Mesothelial cell of epicardium (in vitro differentiated cells): ENCODE measurements at places on chromosomes 1 and 21. TPM values are rescaled to one million over a fixed set of nuclear protein-coding genes. Genes with fewer than 3 reads are reported as not detected.
A peak's percentile ranks its signal among the peaks of the same experiment; 100 is the strongest.

MRAP gene
- total RNA-seq = not detected in 3 replicates

DNA sequence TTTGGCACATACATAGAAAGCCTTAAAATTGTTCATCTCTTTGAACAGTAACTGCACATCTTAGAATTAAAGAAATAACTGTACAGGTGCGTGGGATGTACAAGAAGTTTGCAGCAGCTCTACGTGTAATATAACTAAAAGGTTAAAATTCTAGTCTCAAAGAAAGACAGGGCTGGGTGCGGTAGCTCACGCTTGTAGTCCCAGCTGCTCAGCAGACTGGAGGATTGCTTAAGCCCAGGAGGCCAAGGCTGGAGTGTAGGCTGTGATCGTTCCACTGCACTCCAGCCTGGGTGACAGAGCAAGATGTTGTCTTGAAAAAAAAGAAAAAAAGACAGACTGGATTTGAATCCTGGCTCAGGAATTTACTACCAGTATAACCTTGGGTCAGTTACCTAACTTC is 13.4 kb downstream of the PARP1 start:
- no peak overlapping the region for H3K27ac ChIP-seq
- H3K27me3 ChIP-seq = no peaks in the 10 kb centered on the region
- DNase-seq = no peak
- no peak overlapping the region for H3K4me3 ChIP-seq
- H3K36me3 ChIP-seq = peaks cover 35% of the 10 kb centered on the region

DNA sequence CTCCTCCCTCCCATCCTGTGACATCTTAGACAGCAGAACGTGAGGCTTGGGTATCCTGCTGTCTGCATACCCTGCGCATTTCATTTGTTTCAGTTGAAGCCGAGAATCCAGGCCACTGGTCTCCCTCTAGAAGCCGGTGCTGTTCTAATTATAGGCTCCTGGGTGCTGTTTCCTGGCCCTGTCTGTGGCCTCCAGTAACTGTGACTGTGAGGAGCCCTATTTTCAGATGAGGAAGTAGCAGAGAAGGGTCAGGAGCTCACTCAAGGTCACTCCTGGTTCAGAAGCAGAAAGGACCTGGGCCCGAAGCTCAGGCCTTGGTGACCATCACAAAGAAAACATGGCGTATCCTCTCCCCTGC is 24.0 kb downstream of the COQ8A start:
- no peaks in the 10 kb centered on the region for H3K27me3 ChIP-seq
- DNase-seq = no peak
- H3K4me1 ChIP-seq = no peaks in the 10 kb centered on the region
- H3K27ac ChIP-seq = no peak overlapping the region
- peaks cover 10% of the 10 kb centered on the region for H3K36me3 ChIP-seq

SH2D5 gene
- 0.45 to 0.90 TPM (median 0.49 TPM) in 3 replicates for total RNA-seq

- H3K36me3 ChIP-seq = no peaks in the 10 kb centered on the region
- peaks cover 26% of the 10 kb centered on the region for H3K4me1 ChIP-seq
- no peak overlapping the region for H3K4me3 ChIP-seq
- peak overlapping the region; percentile 64 for H3K27ac ChIP-seq
- H3K27me3 ChIP-seq = no peaks in the 10 kb centered on the region
These were observed 901 bp upstream of the RXFP4 start for GRCh38 chr1:155940482-155940992.

GRCh38 chr1:17907999-17908398 is 152.9 kb downstream of the ACTL8 start:
- DNase-seq = no peak
- H3K4me1 ChIP-seq = no peaks in the 10 kb centered on the region
- no peaks in the 10 kb centered on the region for H3K36me3 ChIP-seq
- no peak overlapping the region for H3K4me3 ChIP-seq
- peaks cover 70% of the 10 kb centered on the region for H3K27me3 ChIP-seq

DNA sequence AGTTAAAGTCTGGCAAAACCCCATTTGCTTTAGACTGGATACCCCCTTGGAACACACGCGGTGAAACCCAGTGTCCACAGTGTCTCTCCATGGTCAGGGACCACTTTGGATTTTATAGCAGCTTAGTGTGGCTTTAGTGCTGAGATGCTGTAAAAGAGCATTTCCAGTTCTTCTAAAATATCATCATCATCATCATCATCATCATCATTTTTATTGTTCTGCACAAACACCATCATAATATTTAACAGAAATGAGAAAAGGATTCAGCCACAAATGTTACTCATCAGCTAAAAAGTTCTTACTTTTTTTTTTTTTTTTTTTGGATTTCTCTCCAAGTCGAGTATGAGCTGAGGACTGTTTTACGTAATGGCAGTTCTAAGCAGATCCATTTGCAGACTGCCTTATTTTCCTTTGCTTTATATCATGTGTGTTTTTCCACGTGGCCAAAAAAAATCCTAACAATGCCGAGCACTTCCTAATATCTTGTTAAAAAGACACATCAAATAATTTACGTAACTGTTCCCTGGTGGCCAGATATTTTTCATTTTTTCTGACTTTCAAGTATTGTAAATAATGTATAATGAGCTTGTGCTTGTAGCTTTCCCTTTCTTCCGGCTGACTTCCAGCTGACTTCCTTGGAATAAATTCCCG is 62.8 kb downstream of the EVA1C start:
- peaks cover 14% of the 10 kb centered on the region for H3K4me1 ChIP-seq
- H3K27ac ChIP-seq = peak overlapping the region; percentile 65
- H3K4me3 ChIP-seq = peak overlapping the region; percentile 23
- no peak for DNase-seq
- H3K36me3 ChIP-seq = no peaks in the 10 kb centered on the region

TOR1AIP2 gene
- total RNA-seq = 82.5 to 85.5 TPM (median 84.4 TPM) in 3 replicates

GRCh38 chr1:198986442-198986841 is 347.6 kb downstream of the PTPRC start:
- H3K27ac ChIP-seq = no peak overlapping the region
- no peaks in the 10 kb centered on the region for H3K4me1 ChIP-seq
- no peaks in the 10 kb centered on the region for H3K36me3 ChIP-seq

JMJD4 gene
- total RNA-seq = 20.6 to 26.4 TPM (median 20.8 TPM) in 3 replicates

ZNF695 gene
- 5.9 to 9.2 TPM (median 7.7 TPM) in 3 replicates for total RNA-seq

- H3K4me3 ChIP-seq = no peak overlapping the region
- DNase-seq = no peak
- no peaks in the 10 kb centered on the region for H3K4me1 ChIP-seq
- H3K27ac ChIP-seq = no peak overlapping the region
- peaks cover 29% of the 10 kb centered on the region for H3K27me3 ChIP-seq
These were observed 7.5 kb upstream of the PLCH2 start for GRCh38 chr1:2468540-2468939.

GRCh38 chr1:196372896-196373536 is 235.2 kb downstream of the KCNT2 start:
- H3K27me3 ChIP-seq = no peaks in the 10 kb centered on the region
- H3K4me1 ChIP-seq = no peaks in the 10 kb centered on the region
- no peak overlapping the region for H3K27ac ChIP-seq

- DNase-seq = no peak
- H3K27me3 ChIP-seq = no peaks in the 10 kb centered on the region
- H3K27ac ChIP-seq = no peak overlapping the region
- no peak overlapping the region for H3K4me3 ChIP-seq
These were observed 25.1 kb downstream of the RRP1B start for GRCh38 chr21:43684424-43684823.

DNA sequence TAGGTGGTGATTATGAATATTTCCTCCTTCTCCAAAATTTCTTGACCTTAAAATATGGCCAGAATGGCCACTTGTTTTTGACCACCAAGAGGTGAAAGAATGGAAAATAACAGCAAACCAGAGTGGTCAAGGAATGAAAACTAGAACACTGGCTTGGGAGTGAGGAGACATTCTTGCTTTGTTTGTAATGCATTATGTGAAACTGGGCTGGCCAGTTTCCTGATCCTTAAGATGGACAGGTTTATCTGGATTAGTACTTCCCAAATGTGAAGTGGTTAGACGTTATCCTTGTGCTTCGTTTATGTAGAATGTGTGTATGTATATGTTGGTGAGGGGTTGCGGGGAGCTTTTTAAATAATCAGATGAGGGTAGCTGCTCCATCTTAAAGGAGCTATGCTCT is 12.8 kb downstream of the PLA2G4A start:
- H3K27me3 ChIP-seq = no peaks in the 10 kb centered on the region
- no peak overlapping the region for H3K4me3 ChIP-seq
- no peaks in the 10 kb centered on the region for H3K36me3 ChIP-seq
- DNase-seq = no peak
- no peak overlapping the region for H3K27ac ChIP-seq
- peaks cover 40% of the 10 kb centered on the region for H3K4me1 ChIP-seq

GRCh38 chr1:159898527-159898926 is 1.4 kb downstream of the CFAP45 start:
- no peak overlapping the region for H3K4me3 ChIP-seq
- no peaks in the 10 kb centered on the region for H3K36me3 ChIP-seq
- peaks cover 27% of the 10 kb centered on the region for H3K4me1 ChIP-seq

DNA sequence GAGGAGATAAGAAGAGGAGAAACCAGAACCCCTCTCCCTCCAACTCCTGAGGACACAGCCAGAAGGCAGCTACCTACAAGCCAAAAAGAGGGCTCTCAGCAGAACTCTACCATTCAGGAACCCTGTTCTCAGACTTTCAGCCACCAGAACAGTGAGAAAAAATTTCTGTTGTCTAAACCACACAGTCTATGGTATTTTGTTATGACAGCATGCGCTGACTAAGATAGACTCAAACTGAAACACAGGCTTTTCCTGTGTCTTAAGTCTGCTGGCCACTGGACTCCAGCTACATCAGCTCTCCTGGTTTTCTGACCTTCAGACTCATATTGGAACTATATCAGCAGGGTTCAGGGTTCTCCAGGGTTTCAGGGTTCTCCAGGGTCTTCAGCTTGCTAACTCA is 126.5 kb upstream of the TNFSF4 start:
- no peaks in the 10 kb centered on the region for H3K27me3 ChIP-seq
- no peak overlapping the region for H3K4me3 ChIP-seq
- H3K4me1 ChIP-seq = peaks cover 6% of the 10 kb centered on the region
- H3K36me3 ChIP-seq = no peaks in the 10 kb centered on the region

ENAH gene
- 137 to 144 TPM (median 140 TPM) in 3 replicates for total RNA-seq

SYCP1 gene
- total RNA-seq = not detected in 3 replicates

VCAM1 gene
- total RNA-seq = 30.8 to 35.6 TPM (median 33.6 TPM) in 3 replicates

GRCh38 chr1:228827019-228827418 is 91.7 kb downstream of the RHOU start:
- no peaks in the 10 kb centered on the region for H3K36me3 ChIP-seq
- no peaks in the 10 kb centered on the region for H3K27me3 ChIP-seq
- H3K4me3 ChIP-seq = no peak overlapping the region
- peaks cover 21% of the 10 kb centered on the region for H3K4me1 ChIP-seq
- DNase-seq = no peak

DNA sequence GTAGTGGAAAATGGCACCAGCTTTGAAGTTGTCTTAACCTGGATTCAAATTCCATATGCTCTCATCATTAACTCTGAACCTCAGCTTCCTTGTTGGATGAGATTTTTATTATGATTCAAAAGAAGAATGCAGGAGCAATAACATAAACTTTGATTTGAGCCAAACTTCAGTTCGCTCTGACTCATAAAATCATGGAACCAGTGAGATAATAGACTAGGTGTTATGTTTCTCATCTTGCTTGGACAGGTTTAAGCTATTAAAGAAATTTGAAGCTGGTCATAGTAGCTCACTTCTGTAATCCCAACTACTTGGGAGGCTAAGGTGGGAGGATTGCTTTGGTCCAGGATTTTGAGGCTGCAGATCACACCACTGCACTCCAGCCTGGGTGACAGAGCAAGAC is 172.8 kb downstream of the CLEC20A start:
- no peaks in the 10 kb centered on the region for H3K27me3 ChIP-seq
- no peak overlapping the region for H3K4me3 ChIP-seq
- H3K27ac ChIP-seq = no peak overlapping the region
- no peak for DNase-seq
- H3K4me1 ChIP-seq = peaks cover 4% of the 10 kb centered on the region
- peaks cover 5% of the 10 kb centered on the region for H3K36me3 ChIP-seq

GRCh38 chr1:22247527-22248245 is 104.8 kb upstream of the WNT4 start:
- DNase-seq = no peak
- peaks cover 4% of the 10 kb centered on the region for H3K27me3 ChIP-seq
- no peak overlapping the region for H3K4me3 ChIP-seq

DNA sequence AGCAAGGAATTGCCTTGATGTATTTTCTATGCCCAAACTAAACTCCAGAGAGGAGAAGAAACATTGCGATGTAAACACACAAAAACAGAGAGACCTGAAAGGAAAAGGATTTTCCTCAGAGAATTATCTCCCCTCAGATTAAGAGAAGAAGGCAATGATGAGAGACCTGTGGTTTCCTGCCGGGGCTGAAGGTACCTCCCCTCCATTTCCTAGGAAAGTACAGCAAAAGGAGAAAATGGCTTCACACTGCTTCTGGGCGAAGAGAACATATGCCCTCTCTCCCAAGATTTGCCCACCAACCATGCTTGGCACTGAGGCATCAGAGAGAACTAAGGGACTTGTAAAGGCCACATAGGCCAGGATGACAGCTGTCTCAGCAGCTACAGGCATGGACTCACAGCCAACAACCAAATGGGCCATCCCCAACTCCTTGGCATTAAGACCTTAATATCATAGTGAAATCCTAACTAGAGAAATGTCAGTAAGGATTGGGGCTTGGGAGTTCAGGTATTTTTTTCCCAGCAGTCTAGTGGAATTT is 523.0 kb downstream of the PTPRC start:
- H3K4me3 ChIP-seq = no peak overlapping the region
- no peaks in the 10 kb centered on the region for H3K36me3 ChIP-seq
- H3K27ac ChIP-seq = no peak overlapping the region
- DNase-seq = no peak

SPRR2G gene
- not detected in 3 replicates for total RNA-seq

TRIM63 gene
- total RNA-seq = 1.4 to 1.9 TPM (median 1.7 TPM) in 3 replicates

GPR3 gene
- total RNA-seq = 1.7 to 2.3 TPM (median 1.7 TPM) in 3 replicates

RYR2 gene
- 5.1 to 13.0 TPM (median 6.1 TPM) in 3 replicates for total RNA-seq

DNA sequence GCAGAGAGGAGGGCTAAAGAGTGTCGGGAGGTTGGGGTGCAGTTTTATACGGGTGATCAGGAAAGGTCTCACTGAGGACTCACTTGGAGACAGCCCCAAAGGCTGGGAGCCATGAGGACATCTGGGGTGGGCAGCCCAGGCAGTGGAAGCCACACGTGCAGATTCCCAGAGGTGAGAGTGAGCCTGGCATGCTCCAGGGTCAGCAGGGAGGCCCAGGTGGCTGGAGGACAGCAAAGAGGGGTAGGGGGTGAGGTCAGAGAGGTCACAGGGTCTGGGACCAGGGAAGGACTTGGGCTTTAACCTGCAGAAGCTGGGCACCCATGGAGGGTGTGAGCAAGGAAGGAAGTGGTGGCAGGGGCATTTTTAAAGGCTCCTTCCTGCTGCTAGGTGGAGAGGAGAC is 481.7 kb downstream of the MATN1 start:
- H3K4me1 ChIP-seq = peaks cover 5% of the 10 kb centered on the region
- DNase-seq = no peak
- H3K27ac ChIP-seq = no peak overlapping the region
- H3K4me3 ChIP-seq = no peak overlapping the region
- H3K36me3 ChIP-seq = no peaks in the 10 kb centered on the region

GUCA2B gene
- not detected in 3 replicates for total RNA-seq

SZRD1 gene
- 116 to 121 TPM (median 119 TPM) in 3 replicates for total RNA-seq

CYP4A22 gene
- total RNA-seq = not detected in 3 replicates

BEST4 gene
- total RNA-seq = 1.4 to 1.7 TPM (median 1.4 TPM) in 3 replicates

DNA sequence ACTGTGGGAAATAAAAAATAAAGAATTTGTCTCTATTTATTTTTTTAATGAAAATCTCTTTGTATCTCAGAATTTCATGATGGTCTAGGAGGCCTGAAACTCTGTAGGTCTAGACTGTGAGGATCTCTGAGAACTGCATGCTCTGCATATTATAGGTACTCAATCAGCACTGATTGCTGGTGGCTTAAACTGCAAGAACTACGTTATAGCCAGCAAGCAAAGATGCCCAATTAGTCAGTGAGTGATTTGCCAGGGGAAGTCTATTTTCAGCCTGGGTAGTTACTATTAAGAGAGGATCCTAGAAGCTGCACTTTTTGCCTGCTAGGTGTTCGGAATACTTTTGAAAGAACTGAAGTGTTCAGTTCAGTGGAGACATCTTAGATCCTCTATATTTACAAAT is 87.4 kb downstream of the GPR52 start:
- H3K27ac ChIP-seq = no peak overlapping the region
- no peaks in the 10 kb centered on the region for H3K27me3 ChIP-seq
- DNase-seq = no peak
- H3K36me3 ChIP-seq = peaks cover 12% of the 10 kb centered on the region
- no peak overlapping the region for H3K4me3 ChIP-seq
